ENCODE measurements at places on chromosomes 7 and 10. TPM values are rescaled to one million over a fixed set of nuclear protein-coding genes. Genes with fewer than 3 reads are reported as not detected.

GRCh38 chr10:5040781-5041470 lies 37.3 kb upstream of the AKR1C2 start:
- no peak overlapping the region for H3K27ac ChIP-seq
- no peaks in the 10 kb centered on the region for H3K4me1 ChIP-seq
- peaks cover 1% of the 10 kb centered on the region for H3K27me3 ChIP-seq
- no peak overlapping the region for H3K4me3 ChIP-seq

GRCh38 chr7:27191833-27192545 lies 7.0 kb upstream of the HOXA11 start:
- peak overlapping the region; percentile 33 for H3K4me3 ChIP-seq
- no peak for DNase-seq
- H3K27me3 ChIP-seq: peaks cover 78% of the 10 kb centered on the region
- peaks cover 27% of the 10 kb centered on the region for H3K4me1 ChIP-seq
- no peaks in the 10 kb centered on the region for H3K36me3 ChIP-seq

- H3K36me3 ChIP-seq: no peaks in the 10 kb centered on the region
- H3K27me3 ChIP-seq: no peaks in the 10 kb centered on the region
- H3K27ac ChIP-seq: no peak overlapping the region
- H3K4me1 ChIP-seq: peaks cover 4% of the 10 kb centered on the region
- H3K4me3 ChIP-seq: no peak overlapping the region
Measured at GRCh38 chr10:88531392-88532052, 51.6 kb downstream of the RNLS start.

The MYOZ1 gene
- total RNA-seq: not detected

The SEMA3A gene
- total RNA-seq: 1.6 TPM

GRCh38 chr10:108208732-108209131 lies 1044.2 kb upstream of the SORCS1 start:
- H3K36me3 ChIP-seq: no peaks in the 10 kb centered on the region
- H3K27me3 ChIP-seq: no peaks in the 10 kb centered on the region
- no peaks in the 10 kb centered on the region for H3K4me1 ChIP-seq
- no peak overlapping the region for H3K4me3 ChIP-seq
- no peak overlapping the region for H3K27ac ChIP-seq

DNA sequence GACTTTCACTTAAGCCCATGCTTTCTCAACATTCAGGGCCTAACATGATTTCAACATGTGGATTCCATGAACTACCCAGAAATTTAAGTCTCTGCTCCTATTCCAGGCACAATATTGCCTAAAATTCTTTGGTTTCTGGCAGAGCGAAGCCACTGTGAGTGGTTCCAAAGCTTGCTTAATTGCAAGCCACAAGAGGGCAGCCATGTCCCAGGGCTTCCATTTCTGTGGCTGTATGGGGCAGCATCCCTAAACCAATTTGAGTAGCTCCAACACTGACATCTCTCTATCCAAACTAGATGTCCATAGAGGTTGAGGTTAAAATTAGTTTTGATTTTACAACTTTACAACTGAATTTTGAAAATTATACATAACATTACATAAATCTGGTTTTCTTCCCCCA lies 56.3 kb upstream of the MDFIC start:
- DNase-seq: peak; percentile 77
- H3K4me1 ChIP-seq: peaks cover 6% of the 10 kb centered on the region
- H3K27me3 ChIP-seq: no peaks in the 10 kb centered on the region
- no peaks in the 10 kb centered on the region for H3K36me3 ChIP-seq
- no peak overlapping the region for H3K27ac ChIP-seq

DNA sequence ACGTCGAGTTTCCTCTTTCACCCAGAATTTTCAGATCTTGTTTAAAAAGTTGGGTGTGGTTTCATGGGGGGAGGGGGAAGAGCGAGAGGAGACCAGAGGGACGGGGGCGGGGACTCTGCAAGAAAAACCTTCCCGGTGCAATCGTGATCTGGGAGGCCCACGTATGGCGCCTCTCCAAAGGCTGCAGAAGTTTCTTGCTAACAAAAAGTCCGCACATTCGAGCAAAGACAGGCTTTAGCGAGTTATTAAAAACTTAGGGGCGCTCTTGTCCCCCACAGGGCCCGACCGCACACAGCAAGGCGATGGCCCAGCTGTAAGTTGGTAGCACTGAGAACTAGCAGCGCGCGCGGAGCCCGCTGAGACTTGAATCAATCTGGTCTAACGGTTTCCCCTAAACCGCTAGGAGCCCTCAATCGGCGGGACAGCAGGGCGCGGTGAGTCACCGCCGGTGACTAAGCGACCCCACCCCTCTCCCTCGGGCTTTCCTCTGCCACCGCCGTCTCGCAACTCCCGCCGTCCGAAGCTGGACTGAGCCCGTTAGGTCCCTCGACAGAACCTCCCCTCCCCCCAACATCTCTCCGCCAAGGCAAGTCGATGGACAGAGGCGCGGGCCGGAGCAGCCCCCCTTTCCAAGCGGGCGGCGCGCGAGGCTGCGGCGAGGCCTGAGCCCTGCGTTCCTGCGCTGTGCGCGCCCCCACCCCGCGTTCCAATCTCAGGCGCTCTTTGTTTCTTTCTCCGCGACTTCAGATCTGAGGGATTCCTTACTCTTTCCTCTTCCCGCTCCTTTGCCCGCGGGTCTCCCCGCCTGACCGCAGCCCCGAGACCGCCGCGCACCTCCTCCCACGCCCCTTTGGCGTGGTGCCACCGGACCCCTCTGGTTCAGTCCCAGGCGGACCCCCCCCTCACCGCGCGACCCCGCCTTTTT lies at the start of gene VIM:
Gene VIM (plus strand): TSS at position 151 of the 925 bp plus-strand sequence. CDS start 1,182 bp downstream, outside the sequence.
- peaks cover 1% of the 10 kb centered on the region for H3K27me3 ChIP-seq
- H3K4me3 ChIP-seq: peak within 1 kb of the TSS; percentile 82
- peaks cover 42% of the 10 kb centered on the region for H3K4me1 ChIP-seq
- peak within 1 kb of the TSS; percentile 90 for H3K27ac ChIP-seq
- peak; percentile 93 for DNase-seq

The SHH gene
- not detected for total RNA-seq

- peaks cover 69% of the 10 kb centered on the region for H3K36me3 ChIP-seq
- DNase-seq: no peak
- peaks cover 53% of the 10 kb centered on the region for H3K4me1 ChIP-seq
- no peaks in the 10 kb centered on the region for H3K27me3 ChIP-seq
- peak overlapping the region; percentile 92 for H3K27ac ChIP-seq
- peak overlapping the region; percentile 88 for H3K4me3 ChIP-seq
Measured at GRCh38 chr10:78035933-78036583, 2.4 kb downstream of the RPS24 start.

DNA sequence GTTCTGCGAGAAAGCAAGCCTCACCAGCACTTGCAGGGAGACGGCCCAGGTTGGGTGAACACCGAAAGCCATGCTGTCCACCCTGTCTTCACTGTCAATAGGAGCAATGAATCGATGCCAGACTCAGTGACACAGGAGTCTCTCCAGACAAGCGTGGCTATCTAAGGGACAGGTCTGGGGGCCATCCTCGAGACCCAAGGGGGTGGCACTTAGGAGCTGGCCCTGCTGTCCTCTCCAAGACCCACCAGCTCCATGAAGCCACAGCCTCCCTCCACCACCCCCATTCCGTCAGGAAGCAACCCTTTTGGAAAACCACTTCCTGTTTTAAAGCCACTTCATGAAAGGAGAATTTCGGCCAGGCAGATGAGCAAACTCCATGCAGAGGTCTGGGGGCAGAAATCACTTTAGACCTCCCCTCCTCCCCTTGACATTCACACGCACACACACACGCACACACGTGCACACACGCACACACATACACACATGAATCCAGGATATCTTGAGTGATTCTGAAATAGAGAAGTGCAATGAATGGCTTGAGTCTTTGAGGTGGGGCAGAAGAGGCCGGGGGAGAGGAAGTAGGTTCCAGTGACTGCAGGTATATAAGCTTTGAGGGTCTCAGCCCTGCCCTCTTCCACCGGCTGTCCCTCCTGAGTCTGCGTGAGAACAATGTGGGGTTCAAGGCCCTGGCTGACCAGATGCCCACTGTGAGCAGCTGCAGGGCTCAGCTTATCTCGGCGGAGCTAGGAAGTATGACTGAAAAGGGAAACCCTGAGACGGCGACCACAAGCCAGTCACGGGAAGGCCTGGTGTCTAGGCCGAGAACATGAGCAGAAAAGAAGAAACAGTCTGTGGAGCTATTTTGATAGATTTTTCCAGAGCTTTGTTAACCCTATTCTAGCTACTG lies 25.0 kb downstream of the RGS10 start:
- peak overlapping the region; percentile 51 for H3K4me3 ChIP-seq
- H3K36me3 ChIP-seq: peaks cover 54% of the 10 kb centered on the region
- peak; percentile 86 for DNase-seq
- no peaks in the 10 kb centered on the region for H3K27me3 ChIP-seq

GRCh38 chr10:45454262-45454661 lies 80.2 kb downstream of the ALOX5 start:
- no peak overlapping the region for H3K4me3 ChIP-seq
- H3K27me3 ChIP-seq: no peaks in the 10 kb centered on the region
- H3K4me1 ChIP-seq: no peaks in the 10 kb centered on the region
- H3K27ac ChIP-seq: no peak overlapping the region
- H3K36me3 ChIP-seq: peaks cover 10% of the 10 kb centered on the region

The PTN gene
- not detected for total RNA-seq

GRCh38 chr7:124120911-124121310 lies 88.0 kb upstream of the TMEM229A start:
- H3K36me3 ChIP-seq: no peaks in the 10 kb centered on the region
- no peak overlapping the region for H3K27ac ChIP-seq
- no peaks in the 10 kb centered on the region for H3K27me3 ChIP-seq
- H3K4me1 ChIP-seq: no peaks in the 10 kb centered on the region
- DNase-seq: no peak
